ENCODE measurements at places on chromosomes 13 and 19.
A peak's percentile ranks its signal among the peaks of the same experiment; 100 is the strongest.

DNA sequence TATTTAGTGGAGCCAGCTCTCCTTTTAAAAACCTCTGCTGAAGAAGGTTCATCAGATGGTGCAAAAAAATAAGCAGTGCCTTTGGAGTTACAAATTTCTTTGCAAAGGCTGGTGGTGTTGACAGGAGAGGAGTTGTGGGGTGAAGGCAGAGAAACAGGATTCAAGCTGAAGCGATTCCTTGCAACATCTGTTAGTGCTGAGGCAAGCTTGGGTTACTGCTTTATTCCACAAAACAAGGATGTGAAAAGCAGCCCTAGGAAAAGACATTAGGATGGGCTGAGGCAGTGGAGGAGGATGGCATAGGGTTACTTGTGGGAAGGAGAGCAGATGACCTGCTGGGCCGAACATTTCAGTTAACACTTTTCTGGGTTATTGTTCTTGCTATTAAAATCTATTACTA, 390.7 kb downstream of the DLEU7 start:
- DNase-seq, result no peak

- DNase-seq, result no peak
Measured at GRCh38 chr19:28028881-28029444, 1184.0 kb downstream of the UQCRFS1 start.

DNA sequence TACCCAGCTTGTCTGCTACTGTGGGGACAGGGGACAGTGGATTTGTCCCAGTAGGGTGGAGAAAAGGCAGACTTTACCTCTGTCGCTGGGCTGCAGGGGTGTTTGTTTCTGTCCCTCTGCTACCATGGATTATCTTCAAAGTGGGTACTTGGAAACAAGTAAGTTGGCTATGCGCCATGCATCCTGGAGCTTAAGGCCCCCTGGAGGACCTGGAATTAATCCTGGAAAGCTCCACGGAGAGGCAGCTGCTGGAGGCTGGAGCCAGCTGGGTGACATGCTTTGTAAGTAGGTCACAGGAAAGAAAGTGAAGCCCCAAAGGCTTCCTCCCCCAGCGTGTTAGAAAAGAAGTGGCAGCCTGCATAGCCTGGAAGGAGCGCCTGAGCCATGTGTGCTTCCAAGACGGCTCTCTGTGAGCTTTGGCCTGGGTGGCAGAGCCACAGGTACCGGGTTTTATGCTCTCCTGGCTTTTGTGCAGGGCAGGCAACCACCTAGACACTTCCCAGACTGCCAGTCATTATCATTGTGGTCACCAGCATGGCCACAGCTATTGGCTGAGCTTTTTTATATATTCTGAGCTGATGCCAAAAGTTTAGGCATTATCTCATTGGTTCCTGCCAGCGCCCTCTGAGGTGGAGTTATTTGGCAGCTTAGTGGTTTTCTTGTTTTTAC, 9.5 kb downstream of the B3GLCT start:
- DNase-seq, result no peak

DNA sequence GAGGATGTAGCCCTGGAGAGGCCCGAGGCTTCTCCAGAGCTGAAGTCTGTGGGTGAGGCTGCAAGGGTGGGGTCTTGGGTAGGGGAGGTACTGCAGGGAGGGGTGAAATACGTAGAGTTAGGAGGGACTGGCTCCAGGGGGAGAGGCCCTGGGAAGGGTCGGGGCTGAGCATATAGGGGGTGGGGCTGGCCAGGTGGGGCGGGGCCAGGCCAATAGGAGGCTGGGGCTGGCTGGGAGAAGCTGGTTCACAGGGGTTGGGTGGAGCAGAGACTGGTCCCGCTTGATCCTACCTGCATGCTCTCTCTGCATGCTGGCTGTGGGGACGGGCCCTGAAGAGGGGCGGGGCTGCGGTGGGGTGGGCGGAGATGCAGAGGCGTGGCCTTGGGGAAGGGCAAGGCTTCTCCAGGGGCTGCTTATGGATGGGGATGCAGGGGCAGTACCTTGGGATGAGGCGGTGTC, 51.9 kb downstream of the CELF5 start:
- DNase-seq, result no peak

GRCh38 chr19:49157445-49158224, at the start of gene TRPM4:
TSS of gene TRPM4 (plus strand) at chr19:49157792. CDS start at chr19:49157867, 75 bp downstream.
- DNase-seq, result peak; percentile 34

GRCh38 chr19:39369200-39369599, 21.7 kb downstream of the PAF1 start:
- DNase-seq, result no peak

DNA sequence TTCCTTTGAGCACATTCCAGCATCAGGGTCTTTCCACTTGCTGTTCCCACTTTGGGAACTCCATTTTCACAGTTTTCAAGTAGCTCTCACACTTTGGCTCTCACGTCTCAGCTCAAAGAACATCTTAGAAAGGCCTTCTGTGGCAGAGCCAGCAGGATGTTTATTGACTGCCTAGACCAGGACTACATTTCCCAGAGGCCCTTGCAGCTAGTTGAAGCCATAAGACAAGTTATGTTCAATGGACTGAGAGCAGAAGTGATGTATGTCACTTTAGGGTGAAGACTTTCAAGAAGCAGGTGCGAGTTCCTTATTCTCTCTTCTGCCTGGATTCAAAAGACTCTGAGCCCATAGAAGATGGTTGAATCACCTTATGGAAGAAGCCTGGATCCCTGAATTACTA, 4.3 kb upstream of the HAUS5 start:
- DNase-seq, result no peak

DNA sequence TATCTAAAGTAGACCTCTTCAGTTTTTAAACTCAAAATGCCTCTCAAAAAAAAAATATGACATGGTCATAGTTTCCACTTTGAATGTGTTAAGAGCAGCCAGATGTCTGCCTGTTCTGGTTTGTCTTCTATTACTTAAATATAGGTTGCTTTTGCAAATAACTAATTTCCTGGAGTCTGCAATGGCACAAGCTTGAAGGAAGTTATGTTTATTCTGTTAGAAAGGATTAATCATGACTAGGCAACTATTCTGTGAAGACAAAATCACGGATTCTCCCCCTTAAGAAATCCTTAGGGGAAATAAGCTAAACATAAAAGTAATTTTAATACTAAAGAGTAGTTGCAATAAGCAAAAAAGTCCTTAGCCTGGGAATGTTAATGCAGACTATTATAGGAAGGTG, 26.3 kb downstream of the SKA3 start:
- DNase-seq, result no peak

- no peak for DNase-seq
Measured at GRCh38 chr19:15161028-15161984, 39.5 kb downstream of the NOTCH3 start.

GRCh38 chr13:27370305-27370872, 54.0 kb upstream of the GTF3A start:
- no peak for DNase-seq

DNA sequence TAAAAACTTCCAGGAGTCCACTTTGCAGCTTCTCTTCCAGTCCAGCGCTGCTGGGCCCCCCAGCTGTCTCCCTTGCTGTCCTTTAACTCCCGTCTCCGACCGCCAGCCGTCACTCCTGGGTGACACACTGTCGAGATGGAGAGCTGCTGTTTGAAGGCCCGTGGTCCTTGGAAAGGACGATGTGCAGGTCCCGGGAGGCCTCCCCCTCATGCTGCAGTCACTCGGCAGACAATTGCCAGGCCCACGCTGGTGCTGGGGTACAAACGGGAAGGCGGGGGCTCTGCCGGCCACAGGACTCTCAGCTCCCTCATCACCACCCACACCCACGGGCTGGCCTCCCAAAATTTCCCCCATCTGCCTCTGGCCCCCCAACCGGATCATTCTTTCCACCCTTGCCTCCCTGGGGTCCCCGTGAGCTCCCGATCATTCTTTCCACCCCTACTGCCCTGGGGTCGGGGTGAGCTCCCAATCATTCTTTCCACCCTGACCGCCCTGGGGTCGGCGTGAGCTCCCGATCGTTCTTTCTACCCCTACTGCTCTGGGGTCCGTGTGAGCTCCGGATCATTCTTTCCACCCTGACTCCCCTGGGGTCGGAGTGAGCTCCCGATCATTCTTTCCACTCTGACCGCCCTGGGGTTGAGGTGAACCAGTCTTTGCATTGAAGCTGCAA, 16.0 kb upstream of the ZNF554 start:
- DNase-seq, result no peak
